ENCODE measurements at places on chromosomes 16 and 17.

DNA sequence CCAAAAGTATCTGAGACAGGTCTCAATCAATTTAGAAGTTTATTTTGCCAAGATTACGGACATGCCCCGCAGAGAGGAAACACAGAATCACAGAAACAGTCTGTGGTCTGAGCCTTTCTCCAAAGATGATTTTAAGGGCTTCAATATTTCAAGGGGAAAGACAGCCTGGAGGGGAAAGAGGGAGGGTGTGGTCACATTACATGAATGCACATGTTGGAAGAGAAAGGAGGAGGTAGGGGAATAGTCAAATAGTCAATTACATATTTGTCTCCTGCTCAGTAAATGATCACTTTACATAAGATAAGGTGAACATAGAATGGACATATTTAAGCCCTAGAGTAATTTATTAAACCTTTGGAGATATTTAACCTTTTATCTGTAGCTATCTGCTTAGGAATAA lies 12.3 kb downstream of the UNC45B start:
- no peak for DNase-seq

DNA sequence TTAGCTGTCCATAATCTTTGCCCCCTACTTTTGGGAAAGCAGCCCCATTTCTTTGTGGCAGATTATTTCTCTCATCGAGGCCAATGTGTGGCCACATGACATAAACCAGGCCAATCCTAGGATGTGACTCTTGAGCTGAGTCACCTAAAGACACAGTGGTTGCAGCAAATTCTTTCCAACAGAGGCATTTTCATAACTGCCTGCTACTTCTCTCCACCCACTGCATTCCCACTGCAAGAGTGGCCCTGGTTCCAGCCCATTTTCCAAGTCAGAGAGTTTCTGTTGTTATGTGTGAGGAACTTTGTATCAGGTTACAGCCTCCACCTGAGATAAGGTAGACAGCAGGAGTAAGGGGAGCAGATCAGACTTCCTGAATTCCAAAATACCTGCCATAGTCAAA lies 195.2 kb downstream of the RGS9 start:
- no peak for DNase-seq

- DNase-seq: no peak
These were observed 16.6 kb upstream of the PDP2 start for GRCh38 chr16:66863707-66864106.

DNA sequence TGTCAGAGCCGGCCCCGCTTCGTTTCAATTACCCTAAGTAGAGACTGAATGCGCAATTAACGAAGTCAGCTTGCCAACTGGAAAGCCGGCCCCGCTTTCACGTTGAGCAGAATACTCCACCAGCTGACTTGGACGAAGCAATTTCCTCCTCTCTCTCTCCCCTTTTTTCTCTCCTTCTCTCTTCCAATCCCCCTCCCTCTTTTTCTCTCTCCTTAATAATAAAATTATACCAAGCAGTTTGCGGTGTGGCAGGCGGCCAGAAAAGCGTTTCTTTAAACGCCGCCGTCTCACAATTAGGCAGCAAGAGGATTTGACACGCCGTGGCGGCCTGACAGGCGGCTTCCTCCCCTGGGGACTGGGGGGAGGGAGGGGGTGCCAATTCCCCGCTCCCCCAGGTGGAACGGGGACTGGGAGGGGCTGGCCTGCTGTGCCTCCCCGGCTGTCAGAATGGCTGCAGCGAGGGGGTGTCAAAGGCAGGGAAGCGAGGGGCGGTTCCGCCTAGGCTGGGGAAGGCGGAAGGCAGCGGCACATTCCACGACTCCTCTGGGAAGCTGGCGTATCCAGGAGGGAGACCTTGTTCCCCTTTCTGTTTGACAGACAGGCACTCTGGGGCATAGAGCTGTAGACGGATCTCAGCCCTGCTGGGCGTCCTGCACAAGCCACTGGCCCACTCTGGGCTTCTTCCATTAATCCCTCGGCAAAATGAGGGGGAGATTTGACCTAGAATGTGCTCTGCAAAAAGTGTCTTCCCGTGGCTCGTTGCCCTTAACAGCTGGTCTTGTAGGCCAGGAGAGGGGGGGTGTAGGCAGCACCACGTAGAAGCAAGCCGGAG lies 52.7 kb downstream of the SREBF1 start:
- peak; percentile 20 for DNase-seq

- no peak for DNase-seq
These were observed 8.6 kb upstream of the CENPV start for GRCh38 chr17:16361874-16362273.

DNA sequence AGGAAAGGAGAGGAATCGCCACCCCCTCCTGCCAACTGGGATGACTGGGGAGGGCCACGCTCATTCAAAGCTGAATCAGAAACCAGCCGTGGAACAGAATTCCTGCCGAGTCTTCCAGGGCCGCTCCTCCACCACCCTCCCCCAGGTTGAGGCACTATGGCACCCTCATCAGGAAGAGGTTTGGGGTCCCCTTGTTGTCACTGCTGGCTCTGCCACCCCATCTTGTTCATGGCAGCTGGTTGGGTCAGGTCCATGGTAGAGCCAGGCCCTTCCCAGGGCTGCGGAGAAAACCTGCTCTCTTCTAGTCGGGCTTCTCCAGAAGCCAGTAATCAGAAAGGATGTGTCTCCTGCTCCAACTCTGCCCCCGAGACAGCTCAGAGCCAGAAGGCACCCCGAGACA lies 41.8 kb downstream of the KCNJ12 start:
- DNase-seq: no peak

- no peak for DNase-seq
These were observed 11.9 kb upstream of the COL1A1 start for GRCh38 chr17:50213026-50214022.

- no peak for DNase-seq
These were observed 147.4 kb upstream of the IRX5 start for GRCh38 chr16:54783226-54783625.

DNA sequence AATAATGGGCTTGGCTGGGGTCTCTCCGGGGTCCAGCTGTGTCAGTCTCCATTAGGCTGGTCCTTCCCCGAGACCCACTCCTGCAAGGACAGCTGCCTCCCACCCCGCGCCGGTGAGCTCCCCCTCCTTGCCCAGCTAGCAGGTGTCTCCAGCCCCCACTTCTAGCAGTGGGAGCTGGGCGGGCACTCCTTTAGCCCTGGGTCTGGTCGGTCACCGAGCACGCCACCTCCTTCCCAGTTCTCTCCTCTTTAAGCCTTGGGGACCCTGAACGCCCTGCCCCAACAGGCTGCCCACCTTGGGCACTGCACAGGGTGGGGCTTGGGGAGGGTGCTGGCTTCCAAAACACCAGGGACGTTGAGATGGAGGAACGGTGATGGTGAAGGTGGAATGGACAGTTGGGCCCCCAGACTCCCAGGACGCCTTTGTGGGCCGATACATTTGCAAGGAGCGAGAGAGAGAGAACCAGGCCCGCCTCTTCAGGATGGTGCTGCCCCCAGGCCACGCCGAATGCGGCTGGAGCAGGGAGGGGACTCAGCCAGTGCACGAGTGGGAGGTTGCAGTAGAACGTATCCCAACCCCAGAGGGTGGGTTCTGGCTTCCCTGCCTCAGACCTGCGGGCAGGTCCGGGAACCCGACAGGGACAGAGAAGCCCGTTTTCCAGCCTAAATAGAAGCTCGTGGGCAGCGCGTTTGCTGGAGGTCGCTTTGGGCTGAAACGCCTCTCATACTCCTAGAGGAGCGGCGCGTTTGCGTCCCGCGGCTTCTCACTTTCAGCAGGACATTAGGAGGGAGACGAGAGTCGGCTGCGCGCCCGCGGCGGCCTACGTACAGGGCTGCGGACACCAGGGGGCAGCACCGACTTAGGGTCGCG lies 10.7 kb downstream of the TBX2 start:
- DNase-seq: peak; percentile 77

GRCh38 chr16:84732674-84733352 lies 33.0 kb downstream of the USP10 start:
- DNase-seq: no peak

DNA sequence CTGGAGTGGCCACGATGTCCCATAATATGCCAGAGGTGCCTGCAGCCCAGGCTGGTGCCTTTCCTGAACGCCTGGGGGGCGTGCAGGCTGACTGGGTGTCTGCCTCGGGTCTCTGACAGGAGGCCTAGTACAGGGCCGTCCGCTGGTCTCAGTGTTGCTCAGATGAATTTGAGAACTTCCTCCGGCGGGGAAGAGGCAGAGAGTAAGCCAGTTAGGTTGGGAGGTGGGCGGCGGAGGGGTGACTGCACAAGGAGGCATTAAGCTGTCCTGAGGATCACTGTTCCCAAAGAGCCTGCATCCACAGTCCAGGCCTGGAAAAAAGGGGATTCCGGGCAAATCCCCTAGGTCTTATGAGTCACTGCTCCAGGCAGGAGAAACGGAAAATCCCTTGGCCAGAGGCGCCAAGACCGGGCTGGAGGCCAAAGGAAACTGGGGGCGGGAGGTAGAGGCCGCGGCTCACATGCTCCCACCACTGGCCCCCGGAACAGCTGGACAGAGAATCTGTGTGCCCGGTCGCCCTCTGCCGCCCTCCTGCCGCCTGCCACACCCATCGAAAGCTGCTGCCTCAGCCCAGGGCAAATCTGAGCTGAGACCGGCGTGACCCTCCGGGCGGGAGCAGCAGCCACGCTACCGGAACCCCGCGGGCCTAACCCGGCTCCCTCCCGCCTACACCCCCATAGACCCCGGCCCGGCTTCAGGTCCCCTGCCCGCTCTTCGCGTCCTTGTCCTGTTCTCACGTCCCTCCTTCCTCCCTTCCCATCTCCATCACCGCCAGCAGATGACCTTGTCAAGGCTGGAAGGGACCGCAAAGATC lies 1.2 kb downstream of the TRIM47 start:
- peak; percentile 40 for DNase-seq

GRCh38 chr17:70564006-70564620 lies 394.8 kb downstream of the KCNJ2 start:
- no peak for DNase-seq

- no peak for DNase-seq
These were observed 156.9 kb upstream of the C17orf78 start for GRCh38 chr17:37218849-37219248.

DNA sequence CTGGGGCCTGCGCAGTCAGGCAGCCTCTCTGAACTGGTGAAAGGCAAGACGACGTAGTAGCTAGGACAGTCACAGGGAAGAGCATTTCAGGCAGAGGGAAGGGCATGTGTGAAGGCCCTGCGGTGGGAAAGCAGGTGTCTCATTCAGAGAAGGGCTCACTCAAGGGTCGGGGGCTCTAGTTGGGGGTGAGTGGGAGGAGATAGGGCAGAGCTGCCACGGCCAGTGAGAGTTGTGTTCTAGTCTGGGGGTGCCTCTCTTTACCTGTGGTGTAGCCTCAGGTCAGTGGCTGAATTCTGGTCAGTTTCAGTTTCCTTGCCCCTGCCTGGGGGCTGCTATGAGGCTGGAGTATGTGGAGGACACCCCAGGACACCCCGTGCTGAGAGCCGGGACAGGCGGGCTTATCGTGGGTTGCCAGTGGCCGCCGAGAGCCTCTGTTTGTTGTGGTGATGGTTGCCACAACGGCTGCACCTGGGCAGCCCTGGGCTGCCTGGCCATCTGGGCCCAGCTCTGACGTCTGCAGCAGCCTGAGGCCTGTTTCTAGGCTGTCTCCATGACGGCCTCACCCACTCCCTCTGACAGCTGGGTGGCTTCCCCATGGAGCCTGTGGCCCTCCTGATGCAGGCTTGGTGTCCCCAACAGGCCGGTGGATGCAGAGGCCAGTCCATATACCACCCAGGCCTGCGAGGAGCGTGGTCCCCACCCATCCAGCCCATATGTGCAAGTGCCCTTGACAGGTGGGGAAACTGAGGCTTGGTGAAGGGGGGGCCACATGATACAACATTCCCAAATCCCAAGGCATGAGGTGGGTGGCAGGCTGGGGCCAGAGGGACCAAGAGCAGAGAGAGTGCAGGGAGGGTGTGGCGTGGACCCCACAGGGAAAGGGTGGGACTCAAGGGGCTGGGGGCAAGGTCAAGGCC lies 10.8 kb downstream of the MAP2K3 start:
- no peak for DNase-seq

DNA sequence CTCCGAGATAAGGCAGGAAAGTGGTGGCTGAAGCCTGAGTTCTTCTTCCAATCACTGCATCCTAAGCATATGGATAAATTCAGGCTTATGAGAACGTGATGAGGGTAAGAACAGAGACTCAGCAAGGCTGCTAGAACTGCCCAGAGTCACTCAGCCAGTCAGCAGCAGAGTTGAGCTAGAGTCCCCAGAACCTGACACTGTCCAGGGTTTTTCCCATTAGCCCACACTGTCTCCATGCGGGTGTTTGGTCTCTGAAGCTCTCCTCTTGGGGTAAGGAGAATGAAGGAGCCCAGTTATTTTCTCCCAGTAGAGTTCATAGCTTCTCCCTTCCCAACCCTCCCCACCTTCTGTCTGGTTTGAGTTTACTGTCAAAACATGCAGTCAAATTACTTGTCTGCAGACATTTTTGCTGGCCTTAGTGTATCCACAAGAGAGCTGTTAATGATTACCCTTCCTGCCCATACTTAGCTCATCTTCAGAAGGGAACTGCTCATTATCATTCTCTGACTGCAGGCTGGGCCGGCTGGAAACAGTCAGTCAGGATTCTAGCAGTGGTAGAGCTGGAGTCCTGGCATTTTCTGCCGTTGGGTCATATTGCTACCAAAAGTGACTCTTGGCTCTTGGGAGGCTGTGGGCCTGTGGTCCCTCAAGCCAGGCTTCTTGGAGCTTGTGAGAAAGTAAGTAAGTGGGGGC lies 460.0 kb downstream of the HS3ST3B1 start:
- no peak for DNase-seq

Measured in stimulated activated CD4-positive, alpha-beta T cell treated with anti-CD3 and anti-CD28 coated beads, Interleukin-4, amount 100 ng/mL, for 1 hour (primary cell).